Myocyte (in vitro differentiated cells): ENCODE measurements at places on chromosomes 5 and 9. TPM values are rescaled to one million over a fixed set of nuclear protein-coding genes. Genes with fewer than 3 reads are reported as not detected.

DNA sequence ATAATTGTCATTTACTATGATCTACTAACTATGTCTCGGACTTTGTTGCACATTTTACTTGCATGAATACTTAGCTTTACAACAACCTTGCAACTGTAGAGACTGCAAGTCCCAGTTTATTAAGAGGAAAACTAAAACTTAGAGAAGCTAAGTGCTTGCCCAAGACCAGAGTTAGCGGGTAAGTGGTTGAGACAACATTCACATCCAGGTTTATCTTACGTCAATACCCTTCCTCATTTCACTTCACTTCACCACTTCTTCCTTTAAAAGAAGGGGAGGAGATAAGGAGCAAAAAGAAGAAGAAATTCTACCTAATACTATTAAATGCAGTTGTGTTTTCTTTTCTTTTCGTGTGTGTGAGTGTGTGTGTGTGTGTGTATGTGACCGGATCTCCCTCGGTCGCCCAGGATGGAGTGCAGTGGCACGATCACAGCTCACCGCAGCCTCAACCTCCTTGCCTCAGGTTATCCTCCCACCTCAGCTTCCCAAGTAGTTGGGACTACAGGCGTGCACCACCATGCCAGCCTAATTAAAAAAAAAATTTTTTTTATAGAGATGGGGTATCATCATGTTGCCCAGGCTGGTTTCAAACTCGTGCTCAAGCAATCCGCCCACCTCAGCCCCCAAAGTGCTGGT is 37.4 kb downstream of the MEGF9 start:
- DNase-seq: no peak

- no peak for DNase-seq
These were observed 98.7 kb upstream of the PDE4D start for GRCh38 chr5:59992206-59992605.

DNA sequence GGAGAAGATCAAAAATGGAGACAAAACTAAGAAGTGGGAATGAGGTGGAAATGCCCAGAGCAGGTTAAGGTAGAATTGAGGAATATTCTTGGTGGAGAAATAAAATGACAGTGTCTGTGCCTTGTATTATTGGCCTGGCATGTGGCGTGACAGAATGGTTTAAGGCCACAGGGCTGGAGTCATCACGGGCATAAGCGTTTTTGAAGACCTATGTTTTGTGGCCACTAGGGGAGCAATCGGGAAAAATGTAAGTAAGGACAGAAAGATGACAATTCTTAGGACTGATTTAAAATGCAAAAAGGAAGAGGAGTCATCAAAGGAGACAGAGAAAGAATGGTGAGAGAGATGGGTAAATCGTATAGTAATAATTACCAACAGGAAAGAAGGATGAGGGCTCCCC is 72.2 kb upstream of the EPB41L4A start:
- peak; percentile 13 for DNase-seq

SHOC1 gene
- total RNA-seq: not detected in 2 replicates
